ENCODE measurements at places on chromosomes 7 and 10.

GRCh38 chr7:36854652-36855051, 130.4 kb upstream of the AOAH start:
- DNase-seq, result no peak

- no peak for DNase-seq
Observed at GRCh38 chr10:111766464-111766863, 417.1 kb downstream of the GPAM start.

GRCh38 chr10:102856758-102857424, 2.8 kb downstream of the BORCS7 start:
- no peak for DNase-seq

GRCh38 chr10:110977662-110978061, 58.3 kb downstream of the SHOC2 start:
- no peak for DNase-seq

DNA sequence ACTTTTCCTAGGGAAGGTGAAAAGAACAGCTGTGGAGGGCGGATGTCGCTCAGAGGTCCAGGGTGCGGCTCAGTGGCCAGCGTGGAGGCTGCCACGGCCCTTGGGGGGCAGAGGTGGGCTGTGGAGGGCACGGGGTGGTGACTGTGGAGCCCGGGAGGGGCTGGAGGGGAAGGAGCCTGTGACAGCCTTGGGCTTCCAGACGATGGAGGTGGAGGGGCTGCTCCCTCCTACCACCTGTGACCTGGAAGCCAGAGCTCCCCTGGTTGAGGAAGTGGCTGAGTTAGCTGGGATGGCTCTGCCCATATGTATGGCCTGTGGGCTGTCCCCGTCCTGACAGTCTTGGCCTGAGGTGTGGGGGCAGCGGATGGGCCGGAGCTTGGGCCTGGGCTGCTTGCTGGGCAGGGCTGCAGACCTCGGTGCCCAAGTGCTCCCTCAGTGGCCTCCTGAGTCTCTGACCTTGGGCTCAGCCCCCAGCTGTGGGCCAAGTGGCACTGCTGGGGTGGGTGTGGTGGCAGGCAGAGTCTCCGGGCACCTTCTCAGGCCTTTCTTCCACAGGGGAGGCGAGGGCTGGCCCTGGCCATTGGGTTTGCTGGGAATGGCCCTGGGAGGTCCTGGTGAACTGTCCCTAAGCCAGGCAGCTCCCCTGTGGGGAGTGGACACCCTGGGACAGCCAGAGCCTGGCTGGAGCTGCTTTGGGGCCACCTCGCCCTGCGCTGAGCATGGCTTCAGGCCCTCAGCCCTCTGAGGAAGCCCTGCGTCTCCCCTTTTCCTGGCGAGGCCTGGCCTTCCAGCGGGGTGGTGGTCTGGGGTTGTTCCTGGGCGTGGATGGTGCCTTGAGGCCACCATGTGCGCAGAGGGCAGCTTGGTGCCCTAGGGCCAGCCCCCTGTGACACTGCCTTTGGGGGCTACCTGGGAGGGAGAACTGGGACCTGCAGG, 3.9 kb downstream of the BRI3 start:
- no peak for DNase-seq

DNA sequence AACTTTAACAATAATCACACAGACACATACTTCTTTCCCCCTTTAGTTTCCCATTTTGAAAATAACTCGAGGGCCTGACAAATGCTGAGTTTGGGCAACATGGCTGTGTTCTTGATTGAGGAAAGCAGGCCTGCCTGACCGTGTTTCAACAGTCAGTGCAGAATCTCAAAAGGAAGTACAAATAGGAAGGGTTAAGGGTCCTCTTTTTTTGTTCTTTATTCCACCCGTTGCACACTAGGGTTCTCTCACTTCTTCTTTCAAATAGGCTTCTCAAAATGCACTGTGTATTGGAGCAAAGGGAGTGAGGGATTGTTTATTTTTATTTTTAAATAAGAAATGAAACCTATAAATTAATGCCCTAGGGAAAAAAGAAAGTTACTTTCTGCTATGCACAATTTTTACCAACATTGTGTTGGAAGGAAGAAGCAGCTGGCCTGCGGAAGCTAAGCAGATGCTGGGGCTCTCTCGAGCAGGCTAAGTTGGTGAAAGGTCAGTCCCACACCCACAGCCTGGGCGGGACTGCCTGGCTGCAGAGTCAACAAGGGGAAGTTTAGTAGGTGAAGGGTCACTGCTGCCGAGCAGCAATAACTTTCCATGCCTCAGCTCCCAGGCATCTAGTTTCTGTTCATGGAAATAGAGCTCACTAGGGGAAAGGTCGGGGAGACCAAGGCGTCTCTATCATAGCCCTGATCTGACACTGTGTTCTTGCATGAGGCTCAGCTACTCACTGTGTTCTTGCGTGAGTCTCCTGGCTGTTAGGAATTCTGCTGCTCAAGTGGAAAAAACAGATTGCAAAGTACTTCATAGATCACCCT, 12.2 kb upstream of the PDK4 start:
- DNase-seq, result no peak

DNA sequence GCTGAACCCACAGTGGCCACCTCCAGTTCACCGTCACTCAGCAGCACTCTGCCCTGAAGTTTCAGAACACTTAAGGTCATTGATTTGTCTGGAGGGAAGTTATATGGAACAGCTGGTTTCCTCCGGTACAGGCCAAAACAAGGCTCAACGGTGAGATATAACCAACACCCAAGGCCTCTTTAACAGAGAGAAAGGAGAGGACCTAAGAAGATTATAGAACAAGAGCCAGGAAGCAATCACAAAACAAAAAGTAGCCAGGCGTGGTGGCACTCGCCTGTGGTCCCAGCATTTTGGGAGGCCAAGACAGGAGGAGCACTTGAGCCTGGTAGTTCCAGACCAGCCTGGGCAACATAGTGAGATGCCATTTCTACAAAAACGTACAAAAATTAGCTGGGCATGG, 290.7 kb downstream of the SKIDA1 start:
- no peak for DNase-seq

- DNase-seq, result no peak
Observed at GRCh38 chr7:96169439-96169838, 152.5 kb downstream of the SLC25A13 start.

DNA sequence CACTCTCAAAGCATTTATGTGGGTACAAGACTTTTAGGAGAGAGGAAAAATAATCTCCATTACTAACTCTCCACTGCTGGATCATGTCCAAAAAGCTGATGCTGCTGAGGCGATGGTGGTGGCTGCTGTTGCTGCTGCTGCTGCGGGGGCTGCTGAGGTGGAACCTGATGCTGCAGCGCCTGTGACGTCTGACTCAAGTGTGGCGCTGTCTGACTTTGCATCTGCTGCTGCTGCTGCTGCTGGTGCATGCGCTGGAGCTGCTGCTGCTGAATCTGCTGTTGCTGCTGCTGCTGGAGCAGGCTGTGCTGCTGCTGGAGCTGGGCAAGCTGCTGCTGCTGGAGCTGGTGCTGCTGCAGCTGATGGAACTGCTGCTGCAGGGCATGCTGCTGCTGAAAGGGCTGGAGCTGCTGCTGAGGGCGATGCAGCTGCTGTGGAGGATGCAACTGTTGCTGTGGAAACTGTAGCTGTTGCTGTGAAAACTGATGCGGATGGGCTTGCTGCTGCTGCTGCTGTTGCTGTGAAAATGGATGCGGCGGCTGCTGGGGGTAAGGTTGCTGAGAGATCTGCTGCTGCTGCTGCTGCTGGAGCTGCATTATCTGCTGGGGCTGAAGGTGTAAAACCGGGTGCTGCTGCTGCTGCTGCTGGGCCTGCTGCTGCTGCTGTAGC, 34.5 kb downstream of the PAXIP1 start:
- no peak for DNase-seq

DNA sequence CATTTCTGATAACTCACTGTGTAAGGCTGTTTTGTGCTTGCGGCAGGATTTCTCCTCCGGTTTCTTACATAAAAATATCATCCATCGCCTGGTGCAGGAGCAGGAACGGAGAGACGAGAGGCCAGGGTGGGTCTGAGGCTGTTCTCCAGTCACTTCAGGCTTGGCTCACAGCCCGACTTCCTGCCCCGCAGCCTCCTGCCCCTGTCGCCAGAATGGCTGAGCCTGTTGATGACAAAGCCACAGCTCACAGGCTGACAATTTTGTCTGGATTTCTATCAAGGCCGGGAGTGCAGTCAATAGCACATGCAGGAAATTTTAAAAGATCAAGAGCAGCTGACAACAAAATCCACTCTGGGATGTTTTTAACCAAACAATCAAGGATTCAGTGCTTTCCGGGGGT, 229.7 kb upstream of the ZNF32 start:
- no peak for DNase-seq

GRCh38 chr10:70599791-70600190, 2.8 kb downstream of the PRF1 start:
- no peak for DNase-seq

DNA sequence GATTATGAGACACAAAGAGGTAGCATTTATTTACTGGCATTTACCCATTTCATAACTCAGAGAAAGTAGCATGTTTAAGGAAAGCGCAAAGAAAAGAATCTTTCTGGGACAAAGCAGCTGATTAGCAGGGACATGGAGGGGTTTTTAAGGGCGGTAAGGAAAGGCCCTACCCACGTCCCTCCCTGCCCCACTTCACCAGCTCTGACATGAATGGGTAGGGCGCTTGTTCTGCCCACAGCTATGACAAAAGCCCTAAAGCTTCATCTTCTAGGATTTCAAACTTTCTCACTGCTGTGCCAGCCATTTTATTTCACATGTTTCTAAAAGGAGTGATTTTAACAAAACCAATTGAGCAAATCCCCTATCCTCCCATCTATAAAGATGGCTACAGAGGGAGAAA, 406.9 kb upstream of the KLF6 start:
- DNase-seq, result no peak

DNA sequence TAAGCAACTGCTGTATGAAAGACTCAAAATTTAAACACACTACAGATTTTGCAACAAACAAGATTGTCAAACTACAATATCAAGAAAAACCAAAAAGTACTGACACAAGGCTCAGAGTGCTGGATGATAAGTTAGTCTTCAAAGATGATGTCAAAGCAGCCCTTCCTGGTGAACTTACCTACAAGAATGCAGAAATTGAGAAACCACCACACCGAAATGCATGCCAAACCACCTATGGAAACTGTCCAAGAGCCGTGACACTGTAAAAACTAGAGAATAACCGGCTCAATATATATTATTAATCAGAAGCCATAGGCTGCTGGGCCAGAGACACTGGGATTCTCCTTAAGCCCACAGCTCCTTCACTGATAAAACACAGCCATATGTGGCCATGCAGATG, 25.3 kb downstream of the DENND11 start:
- no peak for DNase-seq

DNA sequence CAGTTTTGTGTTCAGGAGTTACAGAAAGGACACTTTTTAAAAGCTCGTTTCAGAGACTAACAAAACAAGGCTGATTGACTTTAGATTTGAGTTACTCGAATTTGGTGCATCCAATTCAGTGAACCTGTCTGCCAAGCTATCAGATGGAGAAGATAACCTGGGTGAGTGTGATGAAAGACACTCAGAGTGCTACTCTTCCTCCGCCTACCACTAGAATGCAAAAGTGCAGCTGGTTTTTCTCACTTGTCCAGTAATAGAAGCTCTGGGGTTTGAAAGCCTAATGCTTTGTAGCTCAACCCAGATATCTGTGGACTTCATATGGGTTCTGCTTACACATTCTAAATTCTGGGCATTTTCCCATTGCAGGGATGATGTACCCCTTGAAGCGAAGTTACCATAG, 82.8 kb upstream of the NPY start:
- no peak for DNase-seq

- DNase-seq, result no peak
Observed at GRCh38 chr7:54485044-54485443, 57.1 kb upstream of the VSTM2A start.

- DNase-seq, result no peak
Observed at GRCh38 chr10:17240096-17240495, 12.1 kb downstream of the VIM start.

GRCh38 chr7:127943541-127944521, 87.4 kb downstream of the LRRC4 start:
- no peak for DNase-seq

- no peak for DNase-seq
Observed at GRCh38 chr10:17076626-17077345, 52.8 kb downstream of the CUBN start.

DNA sequence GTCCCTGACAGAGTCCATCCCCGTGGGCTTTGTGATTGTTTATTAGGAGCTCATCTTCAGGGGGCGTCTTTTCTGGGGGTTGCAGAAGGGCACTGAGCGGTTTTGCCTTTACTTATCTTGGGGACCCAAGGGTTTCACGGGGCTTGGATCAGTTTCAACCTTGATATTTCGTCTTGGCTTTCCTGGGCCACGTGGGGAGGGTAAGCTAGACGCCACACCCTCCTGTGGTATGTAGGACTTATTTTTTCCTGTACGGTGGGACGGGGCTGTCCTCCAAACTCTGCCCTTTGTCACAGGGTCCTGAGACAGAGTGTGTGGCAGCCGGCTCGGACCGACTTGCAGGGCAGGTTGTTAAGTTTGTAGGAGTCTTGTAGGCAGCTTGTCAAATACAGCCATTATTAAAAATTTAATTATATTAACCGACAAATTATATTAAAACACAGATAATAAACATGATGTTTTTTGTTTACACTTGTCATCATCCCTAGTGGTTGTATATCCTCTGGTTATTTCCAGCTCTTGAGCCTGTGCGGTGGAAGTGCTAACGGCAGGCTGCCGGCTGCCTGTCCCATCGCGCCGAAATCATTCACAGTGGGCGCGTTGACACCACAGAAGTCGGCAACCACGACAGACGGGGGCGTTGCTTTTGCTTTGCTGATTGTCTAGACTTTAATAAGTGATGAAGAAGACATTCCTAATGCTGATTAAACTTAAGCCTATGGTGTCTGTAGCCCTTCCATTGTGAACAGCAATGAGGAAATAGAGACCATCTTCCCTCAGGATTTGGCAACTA, 193.2 kb downstream of the DNAJB6 start:
- no peak for DNase-seq

DNA sequence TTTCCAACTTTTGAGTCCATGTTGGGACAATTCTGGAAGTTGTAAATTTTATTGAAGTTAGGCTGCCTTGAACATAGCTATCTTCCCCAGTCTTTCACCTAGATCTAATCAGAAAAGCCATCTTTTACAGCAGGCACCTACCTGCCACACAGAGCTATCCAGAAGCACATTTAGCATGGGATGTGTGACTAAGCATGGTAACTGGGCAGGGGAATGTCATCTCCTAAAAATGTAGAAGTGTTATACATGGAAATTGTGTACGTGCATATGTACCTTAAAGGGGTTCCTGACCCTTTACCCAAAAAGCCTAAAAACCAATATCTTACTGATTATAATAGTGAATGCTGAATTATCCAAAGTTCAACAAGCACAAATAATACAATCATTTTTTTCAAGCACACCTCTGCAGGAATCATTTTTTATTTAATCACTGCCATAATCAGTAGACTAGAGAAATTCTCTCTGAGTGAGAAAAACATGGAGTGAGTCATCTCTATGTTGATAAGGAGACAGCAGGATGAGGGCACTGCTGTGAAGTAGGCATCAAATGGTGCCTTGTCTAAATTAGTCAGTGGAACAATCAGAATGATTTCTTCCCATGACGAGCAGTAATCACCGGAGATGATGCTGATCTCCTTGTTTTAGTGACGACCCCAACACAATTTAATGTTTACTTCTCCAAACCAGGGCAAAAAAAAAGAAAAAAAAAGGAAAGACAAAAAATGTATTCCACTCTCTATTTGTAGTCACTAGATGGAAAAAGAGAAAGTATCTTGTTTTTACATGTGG, 75.9 kb downstream of the SORBS1 start:
- no peak for DNase-seq

GRCh38 chr10:23035569-23035968, 59.8 kb upstream of the MSRB2 start:
- no peak for DNase-seq

Measured in stimulated activated CD8-positive, alpha-beta memory T cell treated with anti-CD3 and anti-CD28 coated beads, Interleukin-12 subunit alpha, Interleukin-12 subunit beta, amount 100 ng/mL, for 4 hours (primary cell).